ENCODE measurements at places on chromosomes 2 and 18. TPM values are rescaled to one million over a fixed set of nuclear protein-coding genes. Genes with fewer than 3 reads are reported as not detected.

DNA sequence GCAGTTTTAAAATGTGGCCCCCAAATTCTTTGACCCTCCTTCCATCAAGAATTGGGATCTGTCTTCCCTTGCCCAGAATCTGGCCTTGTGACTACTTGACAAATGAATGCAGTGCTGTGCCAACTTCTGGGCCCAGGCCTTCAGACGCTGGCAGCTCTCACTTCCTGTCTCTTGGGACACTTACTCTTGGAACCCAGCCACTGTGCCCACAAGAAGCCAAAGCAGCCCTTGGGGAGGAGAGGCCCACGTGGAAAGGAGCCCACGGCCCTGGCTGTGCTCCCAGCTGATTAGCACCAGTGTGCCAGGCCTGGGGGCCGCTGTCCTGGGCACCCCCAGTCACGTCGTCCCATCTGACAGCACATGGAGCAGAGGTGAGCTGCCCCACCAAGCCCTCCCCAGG is 56.6 kb downstream of the RPL37A start:
- no peak for DNase-seq

DNA sequence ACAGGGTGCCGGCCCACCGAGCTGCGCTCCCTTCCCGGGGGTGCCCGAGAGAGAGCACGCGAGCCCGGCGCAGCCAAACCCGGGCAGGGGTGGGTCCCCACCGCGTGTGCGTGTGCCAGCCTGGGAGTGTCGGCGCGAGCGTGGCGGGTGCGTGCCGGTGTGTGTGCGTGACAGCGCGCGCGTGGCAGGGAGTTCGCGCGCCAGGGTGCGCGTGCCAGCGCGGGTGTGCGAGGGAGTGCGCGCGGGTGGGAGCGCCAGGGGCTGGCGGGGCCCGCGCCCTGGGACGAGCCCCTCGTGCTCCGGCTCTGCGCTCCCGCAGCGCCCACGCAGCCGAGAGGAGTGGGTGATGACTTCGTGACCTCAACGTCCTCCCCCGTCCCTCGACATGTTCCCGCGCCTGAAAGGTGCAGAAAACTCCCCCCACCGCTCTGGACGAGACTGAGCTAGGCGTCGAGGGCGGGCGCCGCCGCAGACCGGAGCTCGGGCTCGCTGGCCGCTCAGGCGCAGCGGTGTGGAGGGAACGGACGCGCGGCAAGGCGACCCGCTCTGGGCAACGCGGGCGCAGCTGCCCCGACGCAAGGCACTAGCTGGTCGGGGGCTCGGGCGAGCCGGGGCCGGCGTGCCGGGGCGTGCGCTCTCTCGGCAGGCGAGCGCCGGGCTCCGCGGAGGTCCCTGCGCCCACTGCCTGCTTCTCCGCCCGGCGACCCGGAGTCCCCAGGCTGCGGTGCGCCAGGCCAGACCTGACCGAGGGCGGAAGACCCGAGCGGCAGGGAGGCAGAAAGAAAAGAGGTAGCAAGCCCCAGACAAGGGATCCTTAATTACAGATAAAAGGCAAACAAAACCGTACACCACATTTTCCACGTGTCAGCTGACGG is 582.8 kb downstream of the ZEB2 start:
- no peak for DNase-seq

DNA sequence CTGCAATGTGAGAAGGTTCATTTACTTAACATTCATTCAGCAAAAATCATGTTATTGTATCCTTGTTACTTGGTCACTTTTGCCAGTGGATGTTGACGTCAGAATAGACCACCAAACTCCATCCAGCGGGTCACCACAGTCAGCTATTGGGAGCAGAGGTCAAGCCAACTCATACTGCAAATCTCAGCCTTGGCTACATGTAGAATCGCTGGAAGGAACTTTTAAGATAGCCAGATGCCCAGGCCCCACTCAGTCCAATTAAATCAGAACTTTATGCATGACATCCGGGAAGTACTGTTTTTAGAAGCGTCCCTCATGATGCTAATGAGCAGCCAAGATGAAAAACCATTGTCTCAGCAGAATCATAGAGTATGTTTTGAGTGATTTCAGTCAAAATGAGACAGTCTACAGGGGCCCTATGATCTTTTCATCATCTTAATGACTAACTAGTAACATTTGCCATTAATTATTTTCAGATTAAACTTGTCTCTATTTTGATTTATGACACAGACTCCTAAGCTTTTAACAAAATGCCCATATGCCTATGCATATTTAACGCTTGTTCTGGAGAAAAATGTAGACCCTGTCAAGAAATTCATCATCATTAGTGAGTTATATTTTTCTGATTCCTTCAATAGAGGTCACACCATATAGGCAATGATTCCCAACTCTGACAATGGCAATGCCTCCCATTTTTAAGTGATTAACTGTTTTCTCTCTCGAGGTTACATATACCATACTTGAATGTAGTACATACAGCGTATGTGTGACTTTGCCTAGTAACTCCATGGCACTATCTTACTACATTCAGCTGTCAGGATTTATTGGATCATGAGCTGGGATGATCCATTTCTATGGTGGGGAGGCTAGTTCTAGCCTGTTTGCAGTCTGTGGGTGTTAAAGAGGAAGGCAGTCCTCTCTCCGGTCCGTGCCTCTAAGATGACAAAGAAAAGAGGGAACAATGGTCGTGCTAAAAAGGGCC is 63.7 kb upstream of the CCBE1 start:
- DNase-seq = no peak

DNA sequence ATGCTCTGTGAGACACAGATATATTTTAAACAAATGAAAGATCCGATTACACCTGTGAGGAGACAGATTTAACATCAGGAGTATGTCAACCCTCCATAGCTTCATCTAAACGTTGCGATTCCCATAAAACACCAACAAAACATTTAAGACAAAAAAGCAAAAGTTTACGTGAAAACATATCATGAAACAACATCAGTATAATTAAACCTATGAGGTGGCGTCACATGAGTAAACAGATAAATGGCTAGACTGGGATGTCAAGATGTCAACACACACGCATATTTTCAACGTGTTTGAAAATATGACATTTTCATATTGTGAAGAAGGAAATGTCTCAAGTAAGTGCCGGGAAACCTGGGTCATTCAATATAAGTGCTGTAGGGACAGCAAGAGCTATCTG is 25.5 kb upstream of the GPC1 start:
- DNase-seq = no peak

DNA sequence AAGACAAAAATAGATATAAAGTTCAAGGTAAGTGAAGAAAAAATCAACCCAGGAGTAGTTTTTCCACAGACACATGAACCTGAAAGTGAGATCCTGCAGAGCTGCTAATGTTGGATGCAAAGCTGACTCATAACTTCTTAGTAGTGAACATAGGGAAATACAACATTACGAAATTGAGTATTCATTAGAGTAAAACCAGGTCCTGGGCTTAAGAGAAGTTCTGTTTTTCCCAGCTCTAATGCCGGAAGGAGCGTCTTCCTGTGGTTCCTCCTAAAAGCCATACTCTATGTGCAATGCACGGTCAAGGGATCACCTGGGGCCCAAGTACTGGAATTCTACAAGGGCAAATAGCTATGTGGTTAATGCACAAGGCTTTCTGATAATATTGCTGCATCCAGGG is 141.7 kb downstream of the RBMS1 start:
- DNase-seq = peak; percentile 33

Gene ZC3H8
- 2.7 TPM for total RNA-seq

Gene SPR
- total RNA-seq = 45.8 TPM

DNA sequence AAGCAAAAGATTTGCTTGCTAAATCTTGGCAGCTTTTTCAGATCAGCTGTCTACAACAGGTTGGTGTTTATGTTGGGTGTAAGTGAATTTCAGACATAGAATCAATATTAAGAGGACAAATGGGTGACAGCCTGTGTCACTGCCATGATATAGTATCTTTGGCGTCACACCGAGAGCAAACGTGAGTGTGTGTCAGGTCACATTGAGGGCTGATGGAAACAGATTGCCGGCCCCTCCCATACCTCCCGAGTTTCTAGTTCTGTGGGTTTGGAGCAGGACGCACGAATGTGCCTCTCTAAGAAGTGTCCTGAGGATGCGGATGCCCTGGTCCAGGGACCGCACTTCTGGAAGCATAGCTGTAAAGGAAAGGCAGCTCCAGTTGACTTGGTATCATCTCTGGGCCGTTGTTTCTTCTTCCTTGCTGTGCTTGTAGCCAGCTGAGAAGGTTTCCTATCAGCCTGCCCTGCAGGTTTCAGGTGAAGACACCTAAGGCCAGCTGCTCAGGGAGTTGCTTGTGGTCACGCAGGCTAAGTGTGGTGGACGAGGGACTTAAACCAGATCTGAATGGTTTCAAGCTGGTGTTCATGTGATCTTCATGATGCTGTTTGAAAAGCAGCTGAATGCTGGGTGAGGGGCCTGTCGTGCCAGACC is 6.4 kb downstream of the AGAP1 start:
- no peak for DNase-seq

- DNase-seq = no peak
These were observed 3.2 kb upstream of the DYTN start for GRCh38 chr2:206721256-206721920.

DNA sequence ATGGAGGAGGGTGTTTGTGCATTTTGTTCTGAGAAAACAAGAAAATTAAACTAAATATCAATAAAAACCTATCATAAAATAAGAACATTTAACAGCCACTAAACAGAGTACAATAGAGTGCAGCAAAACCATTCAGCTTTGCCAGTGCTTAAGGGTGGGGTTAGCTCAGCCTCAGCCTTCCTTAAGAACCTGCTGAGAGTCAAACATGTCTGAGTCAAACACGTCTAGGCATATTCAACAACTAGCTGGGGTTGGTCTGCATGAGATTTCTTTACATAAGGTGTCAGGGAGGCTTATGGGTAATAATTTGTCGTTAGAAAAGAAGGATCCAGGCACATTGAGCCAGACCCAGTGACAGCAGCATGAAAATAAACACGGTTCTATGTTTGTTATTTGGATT is 298.2 kb downstream of the SP3 start:
- no peak for DNase-seq

Gene PID1
- 0.25 TPM for total RNA-seq

GRCh38 chr2:10740226-10740625 is 18.8 kb downstream of the ATP6V1C2 start:
- DNase-seq = no peak

Gene FKBP7
- total RNA-seq = 17.3 TPM

Gene CCDC74A
- 2.2 TPM for total RNA-seq

DNA sequence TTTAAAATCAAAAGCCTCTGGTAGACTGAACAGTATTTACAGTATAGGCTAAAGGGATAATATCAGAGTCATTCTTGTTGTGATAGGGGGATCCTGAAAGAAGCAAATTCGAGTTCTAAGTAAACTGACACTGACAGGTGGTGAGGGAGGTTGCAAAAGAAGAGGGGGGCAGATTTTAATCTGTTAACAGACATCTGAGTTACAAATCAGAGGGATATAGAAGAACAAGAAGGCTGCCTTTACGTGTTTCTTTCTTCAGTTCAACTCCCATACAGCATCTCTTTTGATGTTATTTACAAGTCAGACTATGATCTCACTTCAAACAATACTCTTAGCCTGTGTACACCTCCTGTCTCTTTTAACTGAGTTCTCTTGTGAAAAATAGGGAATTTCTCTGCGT is 16.3 kb upstream of the ITGA4 start:
- DNase-seq = no peak

GRCh38 chr2:24985511-24985910 is 13.8 kb upstream of the DNAJC27 start:
- DNase-seq = no peak

DNA sequence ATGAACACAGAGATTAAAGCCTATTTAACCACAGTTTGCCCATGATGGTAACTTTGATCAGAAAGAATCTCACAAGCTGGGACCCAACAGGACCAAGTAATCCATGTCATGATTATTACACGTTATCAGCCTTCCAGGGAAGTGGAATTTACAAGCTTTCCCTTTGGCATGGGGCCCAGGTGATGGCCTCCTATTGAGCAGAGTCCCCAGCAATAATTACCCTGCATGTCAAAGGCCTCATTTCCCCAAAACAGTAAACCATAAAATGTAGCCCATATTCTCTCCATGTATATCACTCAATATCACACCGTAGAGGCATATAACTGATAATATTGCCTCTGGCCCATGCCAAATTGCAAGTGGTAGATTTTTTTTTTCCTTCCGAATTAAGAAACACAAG is 38.9 kb downstream of the PRKRA start:
- no peak for DNase-seq

- no peak for DNase-seq
These were observed 72.9 kb upstream of the TFPI start for GRCh38 chr2:187627153-187627552.

- DNase-seq = peak; percentile 52
These were observed 130.4 kb upstream of the PELI1 start for GRCh38 chr2:64274399-64275173.

DNA sequence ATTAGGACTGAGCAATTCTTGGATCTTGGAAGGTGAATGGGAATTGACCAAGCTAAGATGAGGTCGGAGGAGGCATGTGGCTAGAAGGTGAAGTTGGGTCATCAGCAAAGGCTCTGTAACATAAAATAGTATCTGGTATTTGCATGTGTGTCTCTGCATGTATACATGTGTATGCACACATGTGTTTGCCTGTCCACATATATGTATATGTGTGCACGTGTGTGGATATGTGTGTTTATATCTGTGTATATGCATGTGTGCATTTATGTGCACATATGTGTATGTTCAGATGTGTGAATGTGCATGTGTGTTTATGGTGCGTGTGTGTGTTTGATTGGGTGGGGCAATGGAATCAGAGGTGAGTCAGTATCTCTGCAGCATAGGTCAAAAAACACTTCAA is 664.3 kb downstream of the CNTNAP5 start:
- no peak for DNase-seq

DNA sequence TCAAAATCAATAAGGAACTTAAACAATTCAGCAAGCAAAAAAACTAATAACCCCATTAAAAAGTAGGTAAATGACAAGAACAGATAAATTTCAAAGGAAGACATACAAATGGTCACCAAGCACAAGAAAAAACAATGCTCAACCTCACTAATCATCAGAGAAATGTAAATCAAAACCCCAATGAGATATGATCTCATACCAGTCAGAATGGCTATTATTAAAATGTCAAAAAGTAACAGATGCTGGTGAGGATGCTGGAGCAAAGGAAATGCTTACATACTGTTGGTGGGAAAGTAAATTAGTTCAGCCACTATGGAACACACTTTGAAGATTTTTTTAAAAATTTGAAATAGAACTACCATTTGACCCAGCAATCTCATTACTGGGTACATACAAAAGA is 538.0 kb downstream of the TMX3 start:
- DNase-seq = no peak

Gene PTPRN
- total RNA-seq = not detected

- no peak for DNase-seq
These were observed 45.8 kb upstream of the RBM44 start for GRCh38 chr2:237752761-237753165.

Data from dermis microvascular lymphatic vessel endothelial cell (primary cell).